ENCODE measurements at places on chromosomes 12 and 14.

DNA sequence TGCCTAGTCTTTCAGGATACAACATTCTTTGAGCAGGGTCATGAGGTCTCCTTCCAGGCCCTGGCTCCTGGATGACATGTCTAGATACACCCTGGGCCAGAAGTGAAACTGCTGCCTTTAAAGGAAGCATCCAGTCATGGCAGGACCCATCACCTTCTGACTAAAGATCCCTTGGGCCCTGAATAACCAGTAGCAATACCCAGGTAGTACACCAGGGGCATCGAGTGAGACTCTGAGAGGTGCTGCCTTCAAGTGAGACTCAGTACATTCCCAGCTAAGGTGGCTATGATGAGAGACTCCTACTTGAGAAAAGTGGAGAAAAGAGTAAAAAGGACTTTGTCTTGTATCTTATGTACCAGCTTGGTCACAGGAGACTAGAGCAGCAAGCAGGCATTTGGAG lies 23.5 kb downstream of the OR6C68 start:
- no peak for DNase-seq

DNA sequence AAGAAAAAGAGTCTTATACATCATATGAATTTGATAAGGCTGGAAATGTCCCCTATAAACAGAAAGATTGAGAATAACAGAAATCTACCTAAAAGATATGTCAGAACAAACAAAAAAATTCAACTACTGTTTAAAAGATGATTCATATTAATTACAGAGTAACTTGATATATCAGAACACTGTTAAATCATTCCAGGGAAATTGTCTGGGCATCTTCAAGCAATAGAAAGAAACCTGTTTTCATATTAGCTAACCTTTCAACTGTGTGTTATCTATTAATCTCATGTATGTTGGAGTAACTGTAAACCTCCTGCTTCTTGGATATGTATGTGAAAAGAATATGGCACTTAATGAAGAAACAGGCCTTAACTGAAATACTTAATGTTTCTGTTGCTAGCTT lies 96.7 kb downstream of the NUBPL start:
- no peak for DNase-seq

DNA sequence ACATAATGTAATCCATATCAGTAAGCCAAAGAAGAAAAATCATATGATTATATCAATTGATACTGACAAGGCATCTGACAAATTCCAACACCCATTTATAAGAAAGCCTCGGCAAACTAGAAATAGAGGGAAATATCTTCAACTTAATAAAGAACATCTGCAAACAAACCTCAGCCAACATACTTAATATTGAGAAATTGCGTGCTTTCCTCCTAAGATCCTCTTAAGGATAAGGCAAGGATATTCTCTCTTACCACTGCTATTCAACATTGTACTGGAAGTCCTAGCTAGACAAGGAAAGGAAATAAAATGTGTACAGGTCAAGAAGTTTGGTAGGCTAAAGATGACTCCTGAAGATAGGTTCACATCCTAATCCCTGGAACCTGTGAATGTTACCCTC lies 115.9 kb downstream of the DERA start:
- no peak for DNase-seq

DNA sequence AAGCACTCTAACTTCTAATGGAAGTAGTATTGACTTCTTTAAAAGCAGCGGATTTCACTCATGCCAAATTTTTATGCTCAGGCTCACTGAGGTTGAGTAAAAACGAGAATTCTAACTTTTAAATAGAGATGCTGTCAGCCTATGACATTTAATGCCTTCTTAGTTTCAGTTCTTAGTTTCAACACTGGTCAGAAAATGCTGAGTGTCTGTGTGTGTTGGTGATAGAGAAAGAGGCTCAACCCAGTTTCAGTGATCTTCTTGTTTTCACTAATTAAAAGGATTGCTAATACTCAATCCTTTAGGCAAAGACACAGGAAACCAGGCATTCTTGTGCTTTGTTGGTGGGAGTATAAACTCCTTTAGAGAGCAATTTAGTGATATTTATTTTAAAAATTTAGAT lies 31.0 kb downstream of the PEBP1 start:
- DNase-seq: peak; percentile 54

GRCh38 chr12:101799774-101800173 lies 31.0 kb downstream of the GNPTAB start:
- no peak for DNase-seq
